Posterior vena cava (tissue), 2 donors: ENCODE measurements at places on chromosomes 6 and 20. TPM values are rescaled to one million over a fixed set of nuclear protein-coding genes. Genes with fewer than 3 reads are reported as not detected.

DNA sequence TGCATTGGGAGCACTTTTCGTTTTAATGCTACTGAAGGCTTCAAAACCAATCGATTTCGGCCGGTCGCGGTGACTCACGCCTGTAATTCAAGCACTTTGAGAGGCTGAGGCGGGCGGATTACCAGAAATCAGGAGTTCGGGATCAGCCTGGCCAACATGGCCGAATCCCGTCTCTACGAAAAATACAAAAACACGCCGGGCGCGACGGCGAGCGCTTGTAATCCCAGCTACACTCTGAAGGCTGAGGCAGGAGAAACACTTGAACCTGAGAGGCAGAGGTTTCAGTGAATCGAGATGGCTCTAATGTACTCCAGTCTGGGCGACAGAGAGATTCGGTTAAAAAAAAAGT lies 58.4 kb downstream of the TRIM38 start:
- DNase-seq: peak; percentile 90

- no peak for DNase-seq
Measured at GRCh38 chr6:90298459-90299053, 1.9 kb upstream of the BACH2 start.

- DNase-seq: no peak
Measured at GRCh38 chr20:14055127-14055742, 59.9 kb downstream of the MACROD2 start.

DNA sequence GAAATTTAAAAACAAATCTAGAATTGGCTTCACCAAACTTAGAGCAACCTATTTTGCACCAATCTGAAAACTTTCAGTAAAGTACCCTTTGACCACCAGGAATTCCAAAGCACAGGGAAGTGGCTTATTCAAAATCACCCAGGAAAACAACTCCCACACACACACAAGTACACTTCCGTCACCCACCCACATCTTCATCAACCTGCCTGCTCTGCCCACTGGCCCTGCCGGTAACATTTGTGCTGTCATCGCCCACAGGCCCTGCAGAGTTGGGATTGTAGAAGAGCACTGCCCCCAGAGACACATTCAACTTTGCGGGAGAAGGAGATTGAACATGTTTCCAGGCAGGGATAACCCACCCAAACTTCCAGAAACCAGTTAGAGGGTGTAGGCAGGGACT lies 19.3 kb upstream of the SCML4 start:
- no peak for DNase-seq

DNA sequence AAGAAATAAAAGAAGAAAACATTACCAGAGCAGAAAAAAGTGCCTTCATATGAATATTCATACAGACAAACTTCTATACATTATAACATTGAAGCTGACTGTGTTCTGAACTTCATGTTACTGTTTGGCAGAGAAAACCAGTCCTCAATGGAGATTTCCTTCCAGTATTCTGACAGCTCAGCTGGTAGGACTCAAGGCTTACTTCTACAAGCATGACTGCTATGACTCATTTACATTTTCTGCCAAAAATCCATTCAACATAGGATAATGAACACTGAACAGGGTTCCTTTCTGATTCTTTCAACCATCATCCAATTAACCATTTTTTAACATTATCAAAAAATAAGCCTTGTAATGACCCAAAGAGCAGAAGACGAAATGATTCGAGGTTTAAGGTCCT lies 25.4 kb downstream of the COL9A1 start:
- no peak for DNase-seq

DNA sequence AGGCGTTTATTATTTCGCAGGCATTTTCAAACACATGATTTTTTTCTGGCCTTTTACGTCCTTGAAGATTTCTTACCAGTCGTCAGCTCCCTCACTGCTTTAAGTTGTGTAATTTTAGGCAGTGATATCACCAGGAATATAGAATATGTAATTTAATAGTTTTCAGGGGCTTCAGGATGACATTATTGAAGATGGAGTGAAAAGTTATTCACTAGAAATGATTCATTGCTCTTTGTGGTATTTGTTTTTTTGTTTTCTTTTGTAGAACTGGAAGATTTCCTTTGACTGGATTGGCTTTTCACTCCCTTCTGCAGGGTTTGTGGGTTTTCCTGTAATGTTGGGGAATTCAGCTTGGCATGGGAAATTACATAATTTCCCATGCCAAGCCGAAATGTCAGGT lies 2.0 kb downstream of the LRRC1 start:
- DNase-seq: no peak

GRCh38 chr6:147421903-147422302 lies 86.6 kb upstream of the SAMD5 start:
- no peak for DNase-seq

DNA sequence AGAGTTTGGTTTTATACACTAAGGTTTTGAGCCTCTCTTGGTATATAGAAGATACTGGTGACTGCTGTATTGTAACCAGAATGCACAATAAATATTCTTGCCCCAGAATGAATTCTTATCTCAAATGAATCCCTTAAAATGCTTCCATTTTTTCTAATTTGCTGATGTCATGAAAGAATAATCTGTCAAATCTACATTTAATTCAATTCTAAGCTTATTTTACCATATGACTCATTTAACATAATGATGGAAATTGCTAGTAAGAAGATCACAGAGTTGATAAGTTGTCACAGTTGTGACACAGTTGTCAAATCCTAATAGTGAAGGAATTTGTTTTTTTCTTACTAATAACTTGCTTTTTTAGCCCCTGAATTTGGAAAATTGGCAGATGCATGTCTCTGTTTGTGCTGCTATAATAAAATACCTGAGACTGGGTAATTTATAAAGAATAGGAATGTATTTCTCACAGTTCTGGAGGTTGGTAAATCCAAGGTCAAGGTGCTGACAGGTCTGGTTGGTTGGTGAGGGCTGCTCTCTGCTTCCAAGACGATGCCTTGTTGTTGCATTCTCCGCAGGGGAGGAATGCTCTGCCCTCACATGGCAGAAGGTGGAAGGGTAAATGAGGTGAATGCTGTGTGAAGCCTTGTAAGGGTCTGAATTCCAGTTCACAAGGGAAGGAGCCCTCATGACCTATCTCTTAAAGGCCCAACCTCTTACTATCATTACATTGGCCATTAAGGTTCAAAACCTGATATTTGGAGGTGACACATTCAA lies 4.7 kb downstream of the ECT2L start:
- DNase-seq: no peak

GRCh38 chr6:167699141-167699931 lies 127.4 kb upstream of the AFDN start:
- peak; percentile 92 for DNase-seq

- peak; percentile 64 for DNase-seq
Measured at GRCh38 chr6:166836785-166837718, 119.3 kb downstream of the RNASET2 start.

EBF4 gene
- total RNA-seq: 11.1 TPM

RAET1G gene
- not detected for total RNA-seq

CTSZ gene
- total RNA-seq: 164 TPM
